ENCODE measurements at places on chromosomes 1 and 21.

DNA sequence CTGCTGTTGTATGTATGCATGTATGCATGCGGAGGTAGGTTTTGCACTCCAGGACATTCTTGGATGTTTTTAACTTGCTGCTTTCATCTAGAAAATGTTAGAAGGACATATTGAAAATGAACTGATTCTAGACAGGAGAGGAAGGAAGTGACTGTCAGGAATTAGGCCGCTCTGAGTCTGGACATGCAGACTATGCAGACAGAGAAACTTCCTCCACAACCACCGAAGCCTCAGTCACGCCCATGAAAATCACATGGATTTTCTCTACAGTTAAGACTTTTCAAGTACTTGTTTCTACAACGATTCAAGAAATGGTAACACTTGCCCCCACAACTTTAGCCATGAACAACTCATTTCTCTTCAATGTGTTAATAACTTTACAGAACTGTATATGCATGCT, 211.1 kb downstream of the SMYD3 start:
- no peak for DNase-seq

DNA sequence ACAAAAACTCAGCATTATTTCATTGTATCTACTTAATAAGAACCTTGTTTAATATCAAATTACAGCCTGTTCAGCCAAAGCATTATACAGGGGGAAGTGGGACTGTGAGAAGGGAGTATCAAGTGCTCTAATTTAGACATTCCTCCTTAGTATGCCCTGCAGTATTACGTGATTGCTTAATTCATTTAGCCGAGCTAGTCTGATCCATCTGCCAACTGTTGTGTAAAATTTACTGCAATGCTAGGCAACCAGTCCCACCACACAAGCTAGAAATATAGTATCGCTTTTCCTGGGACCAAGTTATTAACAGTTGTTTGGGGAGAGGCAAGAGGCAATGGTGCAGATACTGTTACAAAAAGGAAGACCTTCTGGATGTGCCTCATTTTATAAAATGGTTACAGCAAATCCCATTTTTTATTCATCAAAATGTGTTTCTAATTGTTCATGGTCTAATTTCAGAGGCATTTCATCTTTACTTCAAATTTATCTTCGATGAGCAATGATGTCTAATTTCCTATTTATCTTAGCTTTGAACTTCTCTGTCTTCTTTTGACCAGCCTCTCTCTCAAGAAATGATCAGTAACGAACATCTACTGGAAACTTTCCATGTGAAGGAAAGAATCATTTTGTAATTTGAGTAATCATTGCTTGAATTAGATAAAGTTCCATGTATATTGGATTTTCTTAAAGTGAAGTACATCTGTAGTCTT, 283.3 kb downstream of the DUSP10 start:
- no peak for DNase-seq

GRCh38 chr1:68231627-68232288, 565 bp downstream of the WLS start:
- DNase-seq, result peak; percentile 83

DNA sequence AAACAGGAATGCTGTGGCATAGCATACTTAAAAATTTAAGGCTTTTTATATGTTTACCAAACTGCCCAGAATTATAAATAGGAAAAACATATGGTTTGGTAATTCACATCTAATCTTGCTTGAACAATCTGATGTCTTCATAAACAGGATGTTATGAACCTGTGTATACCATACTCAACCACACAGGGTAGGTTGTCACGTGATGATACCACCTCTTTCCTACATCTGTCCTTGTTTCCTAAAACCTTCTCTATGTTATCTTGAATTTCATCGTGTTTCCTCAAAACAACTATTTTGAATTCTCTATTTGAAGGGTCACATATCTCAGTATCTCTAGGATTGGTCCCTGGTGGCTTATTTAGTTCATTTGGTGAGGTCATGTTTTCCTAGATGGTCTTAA, 631.0 kb upstream of the PKN2 start:
- no peak for DNase-seq

- no peak for DNase-seq
Observed at GRCh38 chr1:81007024-81007423, 793.7 kb upstream of the ADGRL2 start.

DNA sequence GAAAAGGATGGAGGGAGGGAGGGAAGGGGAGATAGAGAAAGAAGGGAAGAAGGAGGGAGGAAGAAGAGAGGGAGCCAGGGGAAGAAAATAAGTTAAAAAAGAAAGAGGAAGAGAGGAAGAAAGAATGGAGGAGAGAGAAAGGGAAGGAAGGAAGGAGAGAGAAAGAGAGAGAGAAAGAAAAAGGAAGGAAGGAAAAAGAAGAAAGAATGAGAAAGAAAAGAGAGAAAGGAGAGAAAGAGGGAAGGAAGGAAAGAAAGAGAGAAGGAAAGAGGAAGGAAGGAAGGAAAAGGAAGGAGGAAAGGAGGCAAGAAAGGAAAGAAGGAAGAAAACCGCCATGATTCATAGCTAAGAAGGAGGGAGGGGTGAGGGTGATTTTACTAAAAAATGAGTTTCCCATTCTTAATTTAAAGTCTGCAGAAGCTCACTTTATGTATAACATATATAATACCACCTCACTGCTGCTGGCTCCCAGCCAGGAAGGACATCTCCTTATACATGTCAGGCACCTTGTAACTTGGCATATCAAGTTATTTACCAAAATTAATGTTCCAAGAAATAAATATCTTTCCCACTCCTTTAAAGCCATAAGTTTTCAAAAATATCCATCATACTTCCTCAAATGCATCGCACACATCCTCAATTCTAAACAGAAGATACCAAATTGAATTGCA, 46.0 kb upstream of the OLIG2 start:
- DNase-seq, result no peak

GRCh38 chr1:94160811-94161210, 39.9 kb upstream of the ABCA4 start:
- DNase-seq, result no peak

- no peak for DNase-seq
Observed at GRCh38 chr1:227774051-227774731, 39.0 kb downstream of the SNAP47 start.

DNA sequence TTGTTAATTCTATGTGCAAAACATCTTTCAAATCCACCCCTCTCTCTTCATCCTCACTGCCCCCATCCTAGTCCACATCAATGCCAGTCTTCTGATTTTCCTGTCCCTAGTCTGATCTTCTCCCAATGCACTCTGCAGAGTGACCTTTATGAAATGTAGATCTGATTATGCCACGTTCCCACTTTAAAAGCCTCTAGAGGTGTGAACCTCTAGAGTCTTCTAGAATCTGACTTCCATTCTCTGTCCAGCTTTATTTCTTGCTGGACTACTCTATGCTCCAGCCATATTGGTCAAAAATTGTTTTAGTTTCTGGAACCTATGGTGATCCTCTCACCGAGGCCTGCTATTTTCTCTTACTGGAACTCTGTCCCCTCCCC, 32.5 kb downstream of the ZNF648 start:
- no peak for DNase-seq

- no peak for DNase-seq
Observed at GRCh38 chr1:40763742-40764532, 19.6 kb upstream of the KCNQ4 start.

DNA sequence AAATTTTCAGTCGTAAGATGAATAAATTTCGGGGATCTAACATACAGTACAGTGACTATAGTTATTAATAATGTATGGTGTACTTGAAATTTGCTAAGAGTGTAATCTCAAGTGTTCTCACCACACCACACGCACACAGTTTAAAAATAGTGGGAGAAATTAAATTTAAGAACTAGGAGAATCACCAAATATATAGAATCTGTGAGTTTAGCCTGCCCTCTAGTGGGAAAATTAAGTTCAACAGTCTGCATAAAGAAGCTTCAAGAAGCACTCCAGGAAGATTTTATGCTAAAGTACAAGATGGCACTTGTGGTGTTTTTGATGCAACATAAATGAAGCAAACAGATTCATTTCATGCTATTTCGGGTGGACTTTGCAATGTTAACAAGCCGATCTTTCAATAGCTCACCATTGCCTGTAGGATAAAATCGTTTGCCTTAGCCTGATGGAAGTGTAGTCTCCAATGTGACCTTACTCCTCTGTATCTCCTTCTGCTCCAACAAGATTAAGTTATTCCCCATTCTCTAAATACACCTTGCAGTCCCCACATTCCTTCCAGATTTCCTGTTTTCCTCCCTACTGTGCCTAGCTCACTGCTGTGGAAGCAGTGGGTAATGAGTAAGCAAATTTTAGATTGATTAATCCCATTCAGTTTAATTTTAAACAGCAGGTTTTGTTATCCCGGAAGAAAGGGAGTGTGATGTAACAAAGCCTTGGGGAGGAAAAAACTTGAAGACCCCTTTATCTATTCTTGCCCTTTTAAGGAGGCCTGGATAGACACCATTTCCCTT, 8.7 kb upstream of the PIK3C2B start:
- peak; percentile 55 for DNase-seq

- no peak for DNase-seq
Observed at GRCh38 chr21:43717967-43718871, 710 bp upstream of the PDXK start.

GRCh38 chr1:17122521-17123164, 3.4 kb upstream of the PADI2 start:
- no peak for DNase-seq

GRCh38 chr1:246149543-246149942, 357.5 kb downstream of the SMYD3 start:
- DNase-seq, result no peak

GRCh38 chr1:111990026-111990877, 784 bp upstream of the KCND3 start:
- DNase-seq, result peak; percentile 37

- no peak for DNase-seq
Observed at GRCh38 chr21:35737899-35738346, 322.4 kb downstream of the SETD4 start.
